ENCODE measurements at places on chromosomes 5 and 9.

GRCh38 chr9:12271421-12271891, 421.7 kb upstream of the TYRP1 start:
- no peak for DNase-seq

DNA sequence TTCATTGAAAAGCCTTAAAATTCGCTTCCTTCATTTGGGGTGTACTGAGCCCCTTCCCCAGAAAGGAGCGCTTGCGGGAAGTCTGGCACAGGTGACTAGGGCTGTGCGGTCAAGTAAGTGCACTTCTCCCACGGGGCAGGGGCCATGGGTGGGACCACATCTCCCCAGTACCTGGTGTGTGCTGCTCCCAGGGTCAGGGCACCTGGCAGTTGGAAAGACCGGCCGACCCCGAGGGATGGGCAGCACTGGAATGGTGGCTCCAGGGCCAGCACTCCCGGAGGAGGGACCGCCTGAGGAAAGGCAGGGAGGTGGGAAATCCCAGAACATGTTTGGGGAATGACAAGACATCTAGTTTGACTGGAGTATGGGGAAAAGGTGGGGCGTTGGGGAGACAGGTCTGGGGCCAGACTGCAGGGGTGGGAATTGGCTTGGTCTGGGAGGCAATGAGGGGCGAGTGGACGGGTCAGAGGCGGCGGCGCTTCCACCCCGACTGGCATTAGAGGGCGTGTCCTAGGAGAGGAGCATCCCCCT, 727 bp upstream of the GLIPR2 start:
- DNase-seq, result no peak

DNA sequence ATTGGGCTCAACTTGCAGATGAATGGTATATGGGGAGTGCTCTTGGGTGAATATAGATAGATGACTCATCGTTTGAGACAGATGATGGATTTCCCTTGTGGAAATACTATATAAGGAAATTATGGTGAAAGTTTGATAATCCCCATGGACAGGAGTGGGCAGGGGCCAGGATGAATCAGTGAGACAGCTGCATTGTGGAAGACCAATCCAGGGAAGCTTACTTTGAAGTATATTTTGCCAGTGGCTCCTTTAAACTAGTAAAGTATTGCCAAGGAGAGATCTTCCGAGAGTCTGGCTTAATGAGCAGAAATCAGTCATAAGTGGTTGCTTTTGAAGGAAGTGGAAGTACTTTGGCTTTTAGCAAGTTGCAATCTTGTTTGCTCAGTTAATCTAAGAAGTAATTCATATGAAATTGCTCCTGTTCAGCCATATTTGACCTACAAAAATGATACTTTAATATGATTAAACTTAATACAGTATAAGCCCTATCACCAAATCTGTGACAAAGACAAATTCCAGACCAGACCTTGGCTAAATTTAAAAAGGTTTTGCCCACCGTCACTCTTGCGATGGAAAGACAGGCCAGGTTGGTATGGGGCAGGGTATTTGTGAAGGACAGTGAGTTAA, 9.3 kb upstream of the TNC start:
- DNase-seq, result no peak

- DNase-seq, result no peak
These were observed 1.7 kb downstream of the SSBP2 start for GRCh38 chr5:81749192-81749560.

DNA sequence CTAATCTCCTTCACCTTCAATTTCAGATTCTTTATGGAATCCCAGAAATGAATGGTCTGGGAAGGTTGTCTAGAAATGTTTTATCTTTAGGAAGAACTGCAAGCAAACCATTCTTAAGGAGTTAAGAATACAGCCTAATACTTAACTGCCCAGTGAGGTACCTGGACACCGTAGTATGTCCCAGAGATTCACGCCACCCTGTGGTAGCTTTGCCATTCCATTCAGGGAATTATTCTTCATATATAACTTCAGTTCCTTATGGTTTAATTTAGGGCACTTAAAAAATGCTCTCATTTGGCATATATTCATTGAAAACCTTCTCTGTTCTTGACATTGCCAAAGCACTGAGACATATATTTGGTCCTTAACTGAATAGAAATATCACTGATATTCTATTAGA, 49.7 kb downstream of the ACTBL2 start:
- DNase-seq, result no peak

GRCh38 chr9:134486596-134486995, 155.0 kb upstream of the COL5A1 start:
- no peak for DNase-seq

GRCh38 chr9:112408275-112408674, 28.4 kb downstream of the HSDL2 start:
- DNase-seq, result no peak

- no peak for DNase-seq
These were observed 98.3 kb upstream of the CDKN2B start for GRCh38 chr9:22107202-22108045.

GRCh38 chr5:89534331-89534730, 651.3 kb upstream of the MEF2C start:
- no peak for DNase-seq

DNA sequence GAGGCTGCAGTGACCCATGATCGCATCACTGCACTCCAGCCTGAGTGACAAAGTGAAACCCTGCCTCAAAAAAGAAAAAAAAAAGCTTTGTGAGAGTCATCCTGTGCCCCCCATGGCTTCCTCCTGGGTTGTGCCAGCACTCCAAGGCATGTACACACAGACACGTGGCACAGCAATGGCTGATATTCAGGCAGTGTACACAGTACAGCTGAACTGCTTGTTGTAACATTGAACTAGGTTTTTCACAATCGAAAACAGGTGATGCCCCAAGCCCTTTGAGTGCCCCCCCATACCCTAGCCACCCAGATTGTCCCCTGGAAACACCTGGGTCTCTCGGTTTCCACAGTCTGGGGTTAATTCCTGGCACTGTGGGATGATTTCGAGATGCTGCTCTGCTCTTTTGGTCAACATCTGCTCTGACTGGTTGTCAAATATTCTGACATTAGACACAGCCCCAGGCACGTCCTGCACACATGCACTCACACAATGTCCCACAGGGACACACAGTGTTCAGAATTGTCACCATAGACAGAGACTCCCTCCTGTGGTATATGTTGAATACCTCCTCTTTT, 9.2 kb downstream of the SPINK4 start:
- DNase-seq, result no peak

- DNase-seq, result no peak
These were observed 97.3 kb upstream of the DMRT1 start for GRCh38 chr9:744046-744712.

GRCh38 chr5:16675806-16676205, 59.0 kb upstream of the RETREG1 start:
- no peak for DNase-seq

DNA sequence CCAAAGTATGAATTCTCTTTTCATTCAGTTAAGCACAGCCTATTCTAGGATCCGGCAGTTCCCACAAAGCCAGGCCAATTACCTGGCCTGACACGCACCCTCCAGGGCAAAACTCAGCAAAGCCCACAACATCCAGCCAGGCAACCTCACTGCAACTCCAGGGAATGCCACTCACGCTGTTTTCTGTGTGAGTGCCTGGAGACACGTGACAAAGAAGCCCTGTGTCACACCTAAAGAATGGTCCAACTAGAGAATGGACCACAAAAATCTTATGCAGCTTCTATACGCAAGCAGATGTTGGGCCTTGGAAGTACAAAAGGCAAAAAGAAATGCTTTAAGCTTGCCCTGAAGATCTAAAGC, 20.2 kb downstream of the RETREG1 start:
- DNase-seq, result no peak

DNA sequence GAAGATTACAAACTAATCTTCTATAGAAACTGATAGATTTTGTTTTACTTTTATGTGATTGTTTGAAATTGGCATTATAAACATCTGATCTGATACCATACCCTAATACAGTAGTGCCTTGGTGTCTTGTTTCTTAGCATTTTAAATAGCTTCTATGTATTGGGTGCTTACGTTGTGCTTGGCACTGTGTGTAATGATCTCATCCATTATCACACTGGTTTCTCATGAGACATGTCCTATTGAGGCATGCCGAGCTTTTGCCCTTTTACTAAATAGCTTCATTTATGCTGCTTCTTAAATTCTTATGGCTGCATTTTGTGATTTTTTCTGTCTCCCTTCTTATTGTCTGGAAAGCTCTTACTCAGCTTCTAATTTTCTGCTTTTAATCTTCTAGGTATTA, 48.2 kb upstream of the TLR4 start:
- DNase-seq, result no peak

DNA sequence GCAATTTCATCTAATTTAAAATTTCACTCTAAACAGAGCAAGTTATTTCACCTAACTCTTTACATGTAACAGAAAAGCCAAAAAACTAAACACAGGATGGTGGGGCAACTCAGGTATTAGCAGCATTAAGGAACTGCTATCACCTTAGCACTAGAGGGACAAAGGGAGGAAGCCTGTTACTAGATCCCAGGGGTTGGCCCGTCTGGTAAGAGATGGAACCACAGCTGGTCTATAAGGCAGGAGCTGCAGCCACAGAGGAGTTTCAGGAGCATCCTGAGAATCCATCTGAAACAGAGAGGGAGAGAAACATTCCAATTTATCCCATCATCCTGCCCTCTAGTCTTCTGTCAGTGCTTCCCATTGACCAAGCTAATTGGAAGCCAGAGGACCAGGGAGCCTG, 300.3 kb downstream of the MRPS30 start:
- no peak for DNase-seq

GRCh38 chr9:14531341-14532269, 161.6 kb downstream of the ZDHHC21 start:
- no peak for DNase-seq

- DNase-seq, result no peak
These were observed 1.6 kb downstream of the PLK2 start for GRCh38 chr5:58458141-58458742.

DNA sequence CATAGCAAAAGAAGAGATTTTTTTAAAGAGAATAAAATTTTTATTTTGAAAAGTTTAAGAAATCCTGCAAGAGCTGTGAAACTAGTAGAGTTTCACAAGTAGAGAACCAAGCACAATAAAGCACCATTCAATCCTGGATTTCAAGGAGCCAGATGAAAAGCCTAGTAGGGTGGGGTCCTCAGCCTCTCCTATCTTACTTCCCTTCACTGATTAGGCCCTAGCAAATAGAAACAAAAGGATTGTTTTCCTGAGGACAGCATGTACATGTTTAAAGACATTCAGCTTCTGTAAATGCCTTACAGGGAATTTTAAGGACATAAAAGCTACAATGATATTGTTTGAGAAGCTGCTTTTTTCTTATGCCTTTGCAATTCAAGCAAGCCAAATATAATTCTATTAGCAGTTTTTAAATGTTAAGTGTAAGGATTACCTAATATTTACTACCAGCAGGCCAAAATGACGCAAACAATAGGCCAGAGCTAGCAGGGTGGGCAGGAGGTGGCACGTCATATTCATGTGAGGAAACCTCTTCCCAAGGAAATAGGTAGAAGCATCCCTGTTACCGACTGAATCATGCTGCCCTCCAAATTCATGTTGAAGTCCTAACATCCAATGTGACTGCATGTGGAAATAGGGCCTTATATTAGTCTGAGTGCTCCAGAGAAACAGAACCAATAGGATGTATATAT, 337.6 kb downstream of the MLLT3 start:
- DNase-seq, result no peak

DNA sequence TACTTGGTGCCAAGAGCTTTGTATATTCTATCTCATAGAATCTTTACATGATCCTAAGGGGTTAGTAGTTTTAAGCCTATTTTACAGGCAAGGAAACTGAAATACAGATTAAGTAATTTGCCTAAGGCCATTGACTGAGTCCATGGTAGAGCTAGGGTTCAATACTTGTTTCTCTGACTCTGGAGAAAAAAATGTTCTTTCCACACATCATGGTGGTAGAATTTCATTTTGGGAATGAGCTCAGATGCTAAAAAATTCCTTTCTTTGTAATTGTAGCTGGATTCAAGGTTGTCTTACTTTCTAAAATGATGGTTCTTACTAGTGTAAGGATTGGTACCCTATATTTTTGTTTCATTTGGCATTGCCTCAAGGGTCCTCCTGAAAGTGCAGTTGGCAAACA, 86.0 kb downstream of the ANKRD55 start:
- no peak for DNase-seq

GRCh38 chr9:30459156-30459555, 1925.3 kb upstream of the ACO1 start:
- DNase-seq, result no peak

DNA sequence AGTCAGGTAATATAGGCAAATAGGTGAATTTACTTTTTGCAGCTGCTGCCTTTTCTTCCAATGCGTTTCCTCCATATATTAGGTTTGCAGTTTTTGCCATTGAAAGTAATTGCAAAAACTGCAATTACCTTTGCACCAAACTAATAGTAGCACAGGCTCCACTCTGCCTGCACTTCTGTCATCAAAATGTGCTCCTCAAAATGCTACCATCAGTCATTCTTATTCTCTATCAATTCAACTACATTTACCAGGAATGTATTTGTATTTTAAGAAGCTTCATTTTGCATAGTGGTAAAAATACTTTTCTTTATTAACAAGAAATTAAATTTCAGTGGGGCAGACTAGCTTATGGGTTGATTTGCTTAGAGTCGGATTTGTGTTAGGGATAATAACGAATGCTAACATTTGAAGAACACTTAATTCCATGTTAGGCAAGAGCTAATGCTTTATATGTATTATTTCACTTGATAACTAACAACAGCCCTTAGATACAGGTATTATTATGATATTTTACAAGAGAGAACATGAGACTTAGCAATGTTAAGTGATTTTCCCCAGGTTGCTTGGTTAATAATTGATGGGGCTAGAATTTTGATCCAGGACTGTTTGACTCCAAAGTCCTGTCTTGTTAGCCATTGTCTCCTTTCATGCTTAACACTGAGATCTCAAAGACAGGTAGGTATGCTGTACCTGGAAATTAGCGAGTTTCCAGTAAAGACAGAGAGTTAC, 300.4 kb downstream of the MAN2A1 start:
- no peak for DNase-seq

- no peak for DNase-seq
These were observed 68.0 kb downstream of the ZNF608 start for GRCh38 chr5:124678468-124678867.

DNA sequence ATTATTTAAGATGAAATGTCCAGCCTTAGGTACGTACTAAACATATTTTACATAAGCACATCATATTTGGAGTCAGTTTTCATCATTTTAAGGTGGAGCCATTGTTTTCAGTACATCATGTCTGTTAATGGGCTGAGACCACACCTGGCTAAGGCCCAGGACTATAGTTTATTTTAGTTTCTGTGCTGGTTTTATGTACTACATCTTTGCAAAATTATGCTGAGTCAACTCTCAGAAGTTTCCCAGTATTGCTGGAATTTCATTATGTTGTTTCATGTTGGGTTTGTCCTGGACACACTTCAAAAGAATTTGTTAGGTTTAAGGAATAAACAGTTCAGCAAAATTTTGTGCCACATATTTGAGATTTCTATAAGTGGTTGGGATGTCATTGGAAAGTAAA, 171.2 kb downstream of the CCDC171 start:
- no peak for DNase-seq

DNA sequence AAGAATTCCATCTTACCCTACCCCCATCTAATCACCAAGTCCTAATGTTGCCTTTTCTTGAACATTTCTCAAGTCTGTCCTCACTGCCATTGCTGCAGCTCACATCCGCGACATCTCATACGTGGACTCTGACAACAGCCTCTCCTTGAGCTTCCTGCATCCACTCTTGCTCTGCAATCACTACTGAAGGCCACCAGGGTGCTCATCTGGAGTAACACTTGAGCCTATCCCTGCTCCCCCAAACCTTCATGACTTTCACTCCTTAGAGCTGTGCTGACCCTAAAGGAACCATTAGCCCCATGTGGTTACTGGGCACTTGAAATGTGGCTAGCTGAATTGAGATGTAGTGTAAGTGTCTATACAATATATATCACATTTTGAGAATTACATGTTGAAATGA, 46.4 kb upstream of the CTXN3 start:
- DNase-seq, result no peak

- DNase-seq, result no peak
These were observed 84.3 kb downstream of the MRPS27 start for GRCh38 chr5:72235725-72236124.
